ENCODE measurements at places on chromosomes 11 and 22.
A peak's percentile ranks its signal among the peaks of the same experiment; 100 is the strongest.

GRCh38 chr11:44942029-44942955 lies 8.4 kb downstream of the TP53I11 start:
- DNase-seq, result no peak

- DNase-seq, result no peak
Observed at GRCh38 chr11:76048763-76049162, 157.5 kb downstream of the WNT11 start.

GRCh38 chr11:69642549-69642912 lies 1.6 kb downstream of the CCND1 start:
- DNase-seq, result peak; percentile 73

DNA sequence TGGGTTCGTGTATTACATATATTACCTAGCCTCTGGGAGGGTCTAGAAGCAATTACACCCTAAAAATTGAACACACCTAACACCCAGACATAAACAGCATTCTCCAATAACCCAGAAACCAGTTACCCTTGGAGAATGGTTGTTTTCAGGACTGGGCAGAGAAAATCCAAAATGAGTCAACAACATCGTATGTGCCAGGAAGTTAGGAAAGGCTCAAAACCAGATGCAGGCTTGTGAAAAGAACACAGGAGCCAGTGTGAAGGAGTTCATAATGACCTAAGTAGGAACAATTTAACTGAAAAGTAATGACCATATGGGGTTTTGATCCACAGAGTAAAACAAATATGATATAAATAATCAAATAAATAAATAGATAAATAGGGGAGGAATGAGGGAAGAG lies 5.1 kb upstream of the CLPB start:
- no peak for DNase-seq

DNA sequence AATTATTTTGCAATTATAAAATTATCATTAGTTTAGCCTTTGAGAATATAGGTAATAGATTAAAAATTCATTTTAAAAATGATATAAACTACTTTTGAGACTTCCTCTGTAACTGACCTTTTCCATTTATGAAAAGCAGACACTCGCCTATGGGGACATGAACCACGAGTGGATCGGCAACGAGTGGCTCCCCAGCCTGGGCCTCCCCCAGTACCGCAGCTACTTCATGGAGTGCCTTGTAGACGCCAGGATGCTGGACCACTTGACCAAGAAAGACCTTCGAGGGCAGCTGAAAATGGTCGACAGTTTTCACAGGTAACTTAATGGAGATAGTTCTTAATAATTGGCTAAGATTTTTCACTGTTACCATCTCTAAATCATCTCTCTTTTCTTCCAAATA lies 26.3 kb upstream of the CTTN start:
- DNase-seq, result no peak

GRCh38 chr22:35656284-35656752 lies 8.1 kb downstream of the APOL6 start:
- no peak for DNase-seq

- no peak for DNase-seq
Observed at GRCh38 chr11:134574947-134575346, 162.9 kb upstream of the B3GAT1 start.

DNA sequence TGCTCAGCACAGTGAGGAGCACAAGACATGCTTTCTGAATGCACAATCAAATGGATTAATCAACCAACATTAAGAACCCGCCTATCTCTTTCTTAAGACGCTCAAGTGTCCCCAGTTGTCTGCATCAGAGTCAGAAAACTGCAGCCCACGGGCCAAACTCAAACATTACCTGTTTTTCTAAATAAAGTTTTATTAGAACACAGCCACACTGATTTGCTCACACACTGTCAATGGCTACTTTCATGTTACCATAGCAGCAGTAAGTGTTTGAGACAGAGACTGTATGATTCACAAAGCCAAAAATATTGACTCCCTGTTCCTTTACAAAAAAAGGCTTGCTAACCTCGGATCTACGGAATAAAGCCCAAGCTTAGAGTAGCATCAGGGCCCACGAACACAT lies 49.0 kb upstream of the ISX start:
- no peak for DNase-seq

GRCh38 chr11:27968461-27968860 lies 139.5 kb downstream of the KIF18A start:
- no peak for DNase-seq

DNA sequence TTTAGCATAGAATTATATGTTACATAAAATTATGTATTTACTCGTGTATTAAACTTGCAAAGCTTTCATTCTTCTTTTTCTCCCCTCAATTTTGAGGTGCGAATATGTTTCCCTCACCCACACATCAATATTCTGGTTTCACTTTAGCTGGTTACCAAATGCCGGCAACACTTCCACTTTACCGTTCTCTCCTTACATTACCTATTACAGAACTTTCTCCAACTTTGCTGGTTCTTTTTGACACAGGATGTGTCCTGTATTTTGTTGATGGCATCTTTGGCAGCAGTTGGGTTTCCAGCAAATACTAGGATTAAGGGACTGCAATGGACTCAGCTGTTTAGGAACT lies 84.9 kb downstream of the PRR5L start:
- DNase-seq, result no peak

DNA sequence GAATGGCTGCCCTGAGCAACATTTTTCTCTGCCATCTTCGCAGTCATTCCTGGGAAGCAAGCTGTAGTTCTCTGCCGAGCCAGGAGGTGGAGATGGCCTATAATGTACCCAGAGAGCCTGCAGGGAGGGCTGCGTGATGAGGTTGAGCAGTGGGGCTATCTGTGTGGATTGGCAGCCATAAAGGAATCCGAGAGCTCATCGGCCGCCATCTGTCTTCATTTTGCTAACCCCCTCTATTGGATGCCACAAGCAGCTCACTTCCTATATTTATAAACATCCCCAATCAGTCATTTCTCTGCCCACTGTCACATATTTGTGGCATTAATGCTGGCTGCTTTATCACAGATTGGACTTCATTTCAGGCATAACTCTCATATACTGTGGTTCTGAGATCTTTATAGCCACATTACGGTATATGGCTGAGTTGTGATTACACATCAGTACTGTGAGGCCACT lies 209.5 kb downstream of the NTM start:
- no peak for DNase-seq

DNA sequence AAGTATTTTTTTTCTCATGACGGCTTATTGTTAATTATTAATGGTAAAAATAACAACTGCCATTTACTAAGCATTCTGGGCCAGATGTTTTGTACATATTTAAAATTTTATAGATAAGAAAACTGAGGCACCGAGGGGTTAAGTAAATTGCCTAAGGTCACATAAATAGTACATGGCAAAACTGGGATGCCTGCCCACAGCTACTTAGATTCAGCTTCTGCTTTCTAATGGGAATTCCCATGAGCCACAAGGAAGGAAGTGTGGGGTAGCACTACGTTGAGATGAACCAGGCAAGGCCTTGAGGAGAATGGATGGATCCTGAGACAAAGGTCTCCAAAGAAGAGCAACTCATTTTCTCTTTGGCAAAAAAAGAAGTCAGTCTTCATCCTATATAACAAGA lies 11.9 kb upstream of the PHF21A start:
- no peak for DNase-seq

DNA sequence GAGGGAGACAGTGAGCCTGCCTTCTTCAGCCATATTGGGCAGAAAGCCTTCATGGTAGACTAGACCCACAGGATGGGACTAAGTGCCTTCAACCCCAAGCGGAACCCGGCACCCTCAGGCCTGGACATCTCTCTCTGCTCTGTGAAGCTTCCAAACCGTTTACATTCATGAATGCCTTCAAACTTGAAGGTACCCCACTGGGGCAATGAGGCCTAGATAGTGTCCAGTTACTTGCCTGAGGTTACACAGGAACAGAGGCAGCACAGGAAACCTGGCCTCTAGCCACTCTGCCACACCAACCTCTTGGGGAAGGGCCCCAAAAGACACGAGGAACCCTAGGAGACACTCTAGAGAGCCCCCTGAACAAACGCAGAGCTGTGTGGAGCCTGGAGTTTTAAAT lies 14.5 kb upstream of the CYP2R1 start:
- no peak for DNase-seq

- DNase-seq, result no peak
Observed at GRCh38 chr22:48748113-48748859, 1079.4 kb downstream of the BRD1 start.

- no peak for DNase-seq
Observed at GRCh38 chr11:114256967-114257286, 39.3 kb upstream of the NNMT start.

DNA sequence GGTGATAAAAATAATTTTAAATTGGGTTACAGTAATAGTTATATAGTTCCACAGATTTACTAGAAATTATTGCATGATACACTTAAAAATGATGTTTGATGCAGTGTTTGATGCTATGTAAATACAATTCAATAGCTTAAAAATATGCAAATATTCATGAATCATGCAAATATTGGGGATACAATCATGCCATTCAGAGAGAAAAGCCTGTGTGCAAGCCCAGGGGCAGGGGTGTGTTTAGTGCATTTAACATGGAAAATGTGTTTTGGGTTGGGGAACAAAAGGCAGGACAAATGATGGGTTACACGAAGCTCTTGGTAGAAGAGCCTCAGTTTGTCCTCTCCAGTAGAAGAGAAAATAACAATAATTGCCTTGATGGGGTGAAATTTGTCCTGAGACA lies 6.0 kb downstream of the TRIM22 start:
- no peak for DNase-seq

DNA sequence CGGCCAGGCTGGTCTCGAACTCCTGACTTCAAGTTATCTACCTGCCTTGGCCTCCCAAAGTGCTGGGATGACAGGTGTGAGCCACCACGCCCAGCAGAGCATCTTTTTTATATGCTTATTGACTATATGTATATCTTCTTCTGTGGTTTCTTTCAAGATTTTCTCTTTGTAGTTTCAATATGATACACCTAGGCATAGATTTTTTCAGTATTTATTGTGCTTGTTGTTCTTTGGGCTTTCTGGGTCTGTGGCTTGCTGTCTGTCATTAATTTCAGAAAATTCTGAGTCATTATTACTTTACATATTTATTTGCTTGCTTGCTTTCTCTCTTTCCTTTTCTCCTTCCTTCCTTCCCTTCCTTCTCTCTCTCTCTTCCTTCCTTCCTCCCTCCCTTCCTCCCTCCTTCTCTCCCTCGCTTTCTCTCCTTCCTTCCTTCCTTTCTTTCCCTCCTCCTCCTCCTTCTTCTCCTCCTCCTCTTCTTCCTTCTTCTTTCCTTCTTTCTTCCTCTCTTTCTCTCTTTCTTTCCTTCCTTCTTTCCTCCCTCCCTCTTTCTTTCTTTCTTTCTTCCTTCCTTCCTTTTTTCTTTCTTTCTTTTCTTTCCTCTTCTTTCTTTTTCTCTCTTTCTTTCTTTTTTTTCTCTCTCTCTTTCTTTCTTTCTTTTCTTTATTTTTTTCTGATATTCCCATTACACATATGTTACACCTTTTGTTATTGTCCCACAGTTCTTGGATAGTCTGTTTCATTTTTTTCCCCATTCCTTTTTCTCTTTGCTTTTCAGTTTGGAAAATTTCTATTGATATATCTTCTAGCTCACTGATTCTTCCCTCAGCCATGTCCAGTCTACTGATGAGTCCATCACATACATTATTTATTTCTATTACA lies 10.9 kb upstream of the DCHS1 start:
- DNase-seq, result no peak

DNA sequence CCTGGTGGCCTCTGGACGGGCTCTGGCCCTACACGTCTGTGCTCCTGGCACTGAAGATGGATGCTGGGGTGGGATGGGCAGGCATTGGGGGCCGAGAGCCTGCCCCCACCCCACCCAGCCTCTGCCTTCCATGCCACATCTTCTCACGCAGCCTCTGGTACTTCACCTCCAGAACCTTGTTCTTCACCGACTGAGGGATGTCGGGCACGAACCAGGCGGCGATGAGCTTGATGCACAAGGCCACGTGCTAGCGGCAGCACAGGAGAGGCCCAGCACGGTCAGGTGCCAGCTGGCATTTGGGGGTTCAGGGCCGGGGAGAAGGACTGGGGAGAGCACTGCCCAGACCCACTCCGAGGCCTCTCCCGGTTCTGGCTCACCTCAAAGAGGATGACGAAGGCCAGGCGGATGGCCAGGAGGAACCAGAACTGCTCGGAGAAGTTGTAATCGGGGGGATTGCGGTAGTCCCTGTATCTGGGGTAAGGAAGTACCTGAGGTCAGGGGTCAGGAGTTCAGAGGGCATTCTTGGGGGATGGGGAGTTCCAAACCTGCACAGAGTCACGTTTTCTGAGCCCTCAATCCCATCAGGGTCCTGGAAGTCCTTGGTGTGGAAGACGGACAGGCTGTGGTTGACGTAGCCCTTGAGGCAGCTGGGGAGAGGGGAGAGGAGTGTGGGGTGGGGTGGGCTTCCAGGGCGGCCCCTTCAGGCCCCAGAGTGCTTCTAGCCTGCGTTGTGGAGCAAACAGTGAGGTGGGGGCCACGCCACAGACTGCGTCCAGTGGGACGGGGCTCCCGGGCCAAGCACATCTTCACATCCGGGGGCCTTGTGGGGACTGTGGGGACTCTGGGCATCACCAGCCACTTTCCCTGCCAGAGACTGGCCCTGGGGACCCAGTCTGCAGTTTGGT lies 3.8 kb upstream of the SIGIRR start:
- no peak for DNase-seq

GRCh38 chr11:64306876-64307622 lies 1.7 kb downstream of the ESRRA start:
- no peak for DNase-seq

GRCh38 chr11:71372693-71373657 lies 75.2 kb downstream of the DHCR7 start:
- peak; percentile 18 for DNase-seq

DNA sequence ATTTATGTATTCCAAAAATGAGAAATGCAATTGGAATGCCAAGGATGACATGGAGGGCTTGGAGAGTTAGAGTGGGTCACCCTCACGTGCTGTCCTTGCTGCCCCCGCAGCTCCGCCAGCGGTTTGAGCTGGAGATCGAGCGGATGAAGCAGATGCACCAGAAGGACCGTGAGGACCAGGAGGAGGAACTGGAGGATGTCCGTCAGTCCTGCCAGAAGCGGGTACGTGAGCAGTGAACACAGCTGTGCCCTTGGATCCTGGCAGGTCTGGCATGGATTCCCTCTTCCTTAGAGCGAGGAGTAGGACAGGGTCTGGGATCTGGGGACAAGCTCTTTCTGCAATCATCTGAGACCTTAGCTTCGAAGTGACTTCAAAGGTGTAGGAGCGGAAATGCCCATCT lies 166.2 kb downstream of the MYO18B start:
- DNase-seq, result no peak

DNA sequence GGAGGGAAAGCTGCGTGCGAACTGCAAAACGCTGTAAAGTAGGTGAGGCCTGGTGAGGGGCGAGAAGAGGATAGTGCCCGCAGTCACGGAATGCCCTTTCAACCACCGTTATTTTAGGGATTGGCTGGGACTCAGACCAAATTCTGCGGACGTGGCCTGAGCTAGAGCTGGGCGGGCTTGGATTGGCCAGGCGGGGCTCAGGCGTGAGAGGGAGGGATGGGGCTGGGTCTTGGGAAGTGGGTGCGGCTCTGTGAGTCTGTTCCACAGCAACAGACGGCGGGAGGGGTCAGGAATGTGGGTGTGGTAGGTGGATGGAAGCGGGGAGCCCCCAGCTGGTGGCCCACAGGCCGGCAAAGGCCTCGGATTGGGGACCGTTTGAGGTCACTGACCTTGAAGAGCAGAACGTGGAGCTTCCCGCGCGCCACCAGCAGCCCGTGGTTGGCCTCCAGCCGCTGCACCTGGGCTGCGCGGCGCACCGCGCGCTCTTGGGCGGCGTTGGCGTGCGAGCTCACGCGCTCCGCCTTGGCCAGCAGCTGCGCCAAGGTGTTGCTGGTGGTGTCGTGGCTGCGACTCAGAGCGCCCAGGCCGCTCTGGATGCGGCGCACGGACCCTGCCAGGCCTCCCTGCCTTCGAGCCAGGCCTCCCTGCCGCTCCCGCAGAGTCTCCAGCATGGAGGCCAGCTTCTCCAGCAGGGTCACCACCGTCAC lies 444 bp downstream of the CAVIN3 start:
- DNase-seq, result peak; percentile 88
